ENCODE measurements at places on chromosomes 5 and 9. TPM values are rescaled to one million over a fixed set of nuclear protein-coding genes. Genes with fewer than 3 reads are reported as not detected.

The NUDT12 gene
- total RNA-seq: 26.9 TPM

The GPR21 gene
- total RNA-seq: 6.4 TPM

The CCDC152 gene
- total RNA-seq: 1.7 TPM

The ZNF879 gene
- total RNA-seq: 6.6 TPM

The CCNJL gene
- total RNA-seq: 6.3 TPM

Data from thyroid gland (tissue), 4 donors.